ENCODE measurements at places on chromosomes 4 and X. TPM values are rescaled to one million over a fixed set of nuclear protein-coding genes. Genes with fewer than 3 reads are reported as not detected.

DNA sequence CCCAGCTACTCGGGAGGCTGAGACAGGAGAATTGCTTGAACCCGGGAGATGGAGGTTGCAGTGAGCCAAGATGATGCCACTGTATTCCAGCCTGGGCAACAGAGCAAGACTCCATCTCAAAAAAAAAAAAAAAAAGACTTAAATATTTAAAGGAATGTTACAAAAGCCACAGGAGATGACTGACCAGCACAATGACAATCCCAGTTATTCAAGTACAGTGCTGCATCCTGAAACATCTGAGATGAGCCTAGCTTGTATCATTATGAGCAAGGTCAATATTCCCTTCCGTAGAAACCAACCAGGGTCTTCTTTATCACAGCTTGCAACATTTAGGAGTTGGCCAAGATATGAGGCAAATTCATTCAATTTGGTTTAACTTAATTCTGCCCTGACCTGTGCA, 38.6 kb downstream of the LNX1 start:
- DNase-seq: no peak
- H3K4me1 ChIP-seq: no peaks in the 10 kb centered on the region
- H3K4me3 ChIP-seq: no peak overlapping the region
- no peak overlapping the region for H3K27ac ChIP-seq

Gene SPIN3
- 11.3 TPM for total RNA-seq

Gene ITM2A
- 84.6 TPM for total RNA-seq

Gene RRH
- total RNA-seq: not detected

GRCh38 chrX:111511477-111511876, at the start of gene SERTM2:
TSS of gene SERTM2 (plus strand) at chrX:111511645. CDS start at chrX:111518858, 7,213 bp downstream.
- no peak for DNase-seq
- no peak within 1 kb of the TSS for H3K4me3 ChIP-seq
- no peaks in the 10 kb centered on the region for H3K27me3 ChIP-seq
- no peak within 1 kb of the TSS for H3K27ac ChIP-seq

DNA sequence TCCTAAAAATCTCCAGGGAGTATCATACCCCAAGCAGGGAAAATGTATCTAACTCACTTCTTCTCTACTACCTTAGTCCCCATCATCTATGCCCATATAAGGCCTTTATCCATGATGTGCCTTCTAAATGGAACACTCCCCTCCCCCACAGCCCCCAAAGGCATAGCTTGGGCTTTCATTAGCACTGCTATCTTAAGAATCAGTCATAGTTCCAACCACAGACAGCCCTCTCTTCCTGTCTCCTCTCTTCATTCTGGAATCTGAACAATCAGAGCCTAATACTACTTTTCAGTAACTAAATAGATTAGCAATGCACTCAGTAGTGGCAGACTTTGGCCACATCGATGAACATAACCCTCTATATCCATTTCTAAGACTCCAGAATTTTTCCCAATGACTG, 313.2 kb upstream of the DKK2 start:
- no peak overlapping the region for H3K4me3 ChIP-seq
- no peak overlapping the region for H3K27ac ChIP-seq
- no peaks in the 10 kb centered on the region for H3K36me3 ChIP-seq

GRCh38 chrX:49039598-49040375, 3.4 kb downstream of the TFE3 start:
- H3K4me1 ChIP-seq: peaks cover 26% of the 10 kb centered on the region

Gene CT47B1
- total RNA-seq: not detected

DNA sequence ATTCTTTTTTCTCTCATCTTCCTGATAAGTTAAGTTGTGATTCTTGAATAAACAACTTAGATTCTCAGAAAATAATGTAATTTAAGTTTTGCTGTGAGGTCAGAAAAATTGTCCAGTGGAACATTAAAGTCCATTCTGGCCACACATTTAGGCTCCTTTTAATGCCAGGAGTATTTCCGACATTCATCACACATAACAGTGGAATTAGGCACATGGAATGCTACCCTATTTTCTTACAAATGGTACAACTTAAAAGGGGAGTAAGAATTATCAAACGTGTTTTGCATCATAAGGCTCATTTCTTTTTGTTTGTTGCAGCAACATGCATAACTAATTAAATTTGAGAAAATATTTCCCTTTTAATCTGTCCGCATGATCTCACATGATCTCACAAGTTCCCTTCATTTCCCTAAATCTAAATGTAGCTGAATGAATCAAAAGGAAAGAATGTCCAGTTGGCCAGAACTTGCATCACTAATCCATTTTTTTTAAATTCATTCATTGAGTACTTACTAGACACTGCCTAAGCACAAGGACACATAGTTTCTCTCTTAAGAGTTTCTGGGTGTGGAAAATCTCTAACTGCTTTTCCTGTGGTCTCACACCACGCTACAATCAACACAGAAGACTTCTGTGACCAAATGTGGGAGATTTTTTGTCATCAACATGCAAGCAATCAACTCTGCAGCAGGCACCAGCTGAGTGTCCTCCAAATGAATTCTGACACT, 22.0 kb downstream of the SPARCL1 start:
- H3K27me3 ChIP-seq: peaks cover 3% of the 10 kb centered on the region
- no peaks in the 10 kb centered on the region for H3K4me1 ChIP-seq
- no peaks in the 10 kb centered on the region for H3K36me3 ChIP-seq
- no peak for DNase-seq
- no peak overlapping the region for H3K4me3 ChIP-seq

GRCh38 chrX:136619899-136620505, 28.0 kb upstream of the CD40LG start:
- H3K27ac ChIP-seq: peak overlapping the region; percentile 64
- no peak for DNase-seq
- H3K36me3 ChIP-seq: peaks cover 7% of the 10 kb centered on the region
- peaks cover 59% of the 10 kb centered on the region for H3K4me1 ChIP-seq
- H3K4me3 ChIP-seq: peak overlapping the region; percentile 44
- no peaks in the 10 kb centered on the region for H3K27me3 ChIP-seq

GRCh38 chr4:137896221-137896737, 345.9 kb downstream of the SLC7A11 start:
- H3K36me3 ChIP-seq: no peaks in the 10 kb centered on the region
- H3K27ac ChIP-seq: no peak overlapping the region
- no peaks in the 10 kb centered on the region for H3K27me3 ChIP-seq
- H3K4me3 ChIP-seq: no peak overlapping the region

DNA sequence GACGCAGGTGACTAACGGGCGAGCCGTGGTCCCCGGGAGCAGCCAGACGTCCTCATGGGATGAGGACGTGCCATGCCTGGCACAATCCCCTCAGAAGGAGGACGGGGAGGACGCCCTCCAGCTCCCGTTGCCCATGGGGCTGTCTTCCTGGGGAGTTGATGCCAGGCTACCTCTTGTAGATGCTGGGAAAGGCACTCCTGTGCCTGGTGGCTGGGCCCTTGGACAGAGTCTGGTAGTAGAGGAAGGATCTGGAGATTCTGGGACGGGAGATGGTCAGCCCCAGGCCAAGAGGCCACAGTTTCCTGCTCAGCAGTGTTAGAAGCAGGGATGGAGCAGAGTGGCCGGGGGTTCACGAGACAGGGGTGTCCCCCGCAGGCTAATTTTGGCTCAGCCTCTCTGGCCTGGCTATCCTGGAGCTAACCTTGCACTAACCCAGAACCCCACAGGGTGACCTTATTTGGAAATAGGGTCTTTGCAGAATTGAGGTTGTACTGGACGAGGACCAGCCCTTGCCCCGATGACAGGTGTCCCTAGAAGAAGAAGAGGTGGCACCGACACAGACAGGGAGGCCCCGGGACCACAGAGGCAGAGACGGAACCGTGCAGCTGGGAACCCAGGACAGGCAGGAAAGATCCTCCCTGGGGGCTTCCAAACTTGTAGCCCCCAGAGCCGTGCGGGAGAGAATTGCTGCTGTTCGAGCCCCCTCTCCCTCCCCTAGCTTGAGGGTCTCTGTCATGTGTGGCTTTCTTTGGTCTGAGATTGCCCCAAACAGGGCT, 50.1 kb upstream of the ADRA2C start:
- no peaks in the 10 kb centered on the region for H3K27me3 ChIP-seq
- no peak overlapping the region for H3K27ac ChIP-seq
- H3K36me3 ChIP-seq: no peaks in the 10 kb centered on the region
- DNase-seq: no peak

- no peak for DNase-seq
- peaks cover 5% of the 10 kb centered on the region for H3K27me3 ChIP-seq
- no peak overlapping the region for H3K4me3 ChIP-seq
- H3K27ac ChIP-seq: no peak overlapping the region
Measured at GRCh38 chr4:168541266-168541953, 44.6 kb downstream of the PALLD start.

Gene AMBN
- total RNA-seq: not detected

- peaks cover 6% of the 10 kb centered on the region for H3K4me1 ChIP-seq
- no peaks in the 10 kb centered on the region for H3K27me3 ChIP-seq
Measured at GRCh38 chrX:54961750-54962149, 32.2 kb downstream of the PFKFB1 start.

Gene GAGE1
- not detected for total RNA-seq

Gene CDKL2
- 0.22 TPM for total RNA-seq

Gene CENPC
- 50.0 TPM for total RNA-seq

Gene DGAT2L6
- not detected for total RNA-seq

- H3K4me1 ChIP-seq: no peaks in the 10 kb centered on the region
- no peak overlapping the region for H3K27ac ChIP-seq
- no peak overlapping the region for H3K4me3 ChIP-seq
- H3K27me3 ChIP-seq: peaks cover 19% of the 10 kb centered on the region
Measured at GRCh38 chr4:16031546-16032395, 52.1 kb downstream of the PROM1 start.

- DNase-seq: no peak
- H3K36me3 ChIP-seq: no peaks in the 10 kb centered on the region
- no peaks in the 10 kb centered on the region for H3K4me1 ChIP-seq
- H3K27me3 ChIP-seq: no peaks in the 10 kb centered on the region
Measured at GRCh38 chr4:14539246-14539645, 463.0 kb upstream of the CPEB2 start.

Gene MAML3
- total RNA-seq: 4.6 TPM

GRCh38 chr4:128686032-128686465, 123.5 kb upstream of the JADE1 start:
- no peak for DNase-seq
- peaks cover 12% of the 10 kb centered on the region for H3K27me3 ChIP-seq
- no peaks in the 10 kb centered on the region for H3K36me3 ChIP-seq
- H3K27ac ChIP-seq: no peak overlapping the region

- H3K4me1 ChIP-seq: no peaks in the 10 kb centered on the region
- peaks cover 6% of the 10 kb centered on the region for H3K27me3 ChIP-seq
- no peak for DNase-seq
- H3K4me3 ChIP-seq: peak overlapping the region; percentile 57
- no peak overlapping the region for H3K27ac ChIP-seq
Measured at GRCh38 chrX:63785708-63786040, 660 bp upstream of the ARHGEF9 start.

DNA sequence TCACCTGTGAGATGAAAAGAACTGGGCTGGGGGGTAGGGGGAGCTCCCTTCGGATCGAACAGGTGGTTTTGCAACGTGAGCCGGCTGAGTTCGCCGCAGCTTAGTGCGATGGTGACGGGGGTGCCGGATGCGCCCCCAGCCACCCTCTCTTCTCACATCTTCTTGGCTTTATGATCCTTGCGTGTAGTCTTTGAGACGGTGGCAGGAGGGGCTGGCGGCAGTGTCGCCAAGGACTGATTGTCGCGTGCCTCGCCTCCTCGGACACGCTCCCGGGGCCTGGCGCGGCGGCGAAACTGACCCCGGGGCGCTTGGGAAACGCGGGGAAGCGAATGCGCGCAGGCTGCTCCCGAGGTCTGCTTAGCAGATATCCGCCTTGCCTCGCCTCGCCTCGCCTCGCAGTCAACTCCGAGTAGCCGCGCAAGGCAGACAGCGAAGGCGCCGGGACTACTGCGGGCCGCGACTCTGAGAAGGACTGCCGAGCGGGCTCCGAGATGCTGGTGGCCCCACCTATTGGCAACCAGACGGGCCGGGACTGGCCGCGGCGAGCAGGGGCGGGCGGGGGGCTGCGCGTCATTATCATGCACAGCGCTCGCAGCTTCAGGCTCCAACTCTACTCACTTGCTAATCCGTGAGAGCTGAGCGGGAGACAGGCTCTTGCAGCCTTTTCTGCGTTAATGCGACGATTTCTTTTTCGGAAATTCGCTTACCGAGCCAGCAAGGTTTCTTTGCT, 1.5 kb downstream of the GRID2 start:
- H3K4me1 ChIP-seq: peaks cover 2% of the 10 kb centered on the region
- H3K27ac ChIP-seq: no peak overlapping the region
- peaks cover 41% of the 10 kb centered on the region for H3K27me3 ChIP-seq
- no peaks in the 10 kb centered on the region for H3K36me3 ChIP-seq
- DNase-seq: peak; percentile 26
- peak overlapping the region; percentile 30 for H3K4me3 ChIP-seq

DNA sequence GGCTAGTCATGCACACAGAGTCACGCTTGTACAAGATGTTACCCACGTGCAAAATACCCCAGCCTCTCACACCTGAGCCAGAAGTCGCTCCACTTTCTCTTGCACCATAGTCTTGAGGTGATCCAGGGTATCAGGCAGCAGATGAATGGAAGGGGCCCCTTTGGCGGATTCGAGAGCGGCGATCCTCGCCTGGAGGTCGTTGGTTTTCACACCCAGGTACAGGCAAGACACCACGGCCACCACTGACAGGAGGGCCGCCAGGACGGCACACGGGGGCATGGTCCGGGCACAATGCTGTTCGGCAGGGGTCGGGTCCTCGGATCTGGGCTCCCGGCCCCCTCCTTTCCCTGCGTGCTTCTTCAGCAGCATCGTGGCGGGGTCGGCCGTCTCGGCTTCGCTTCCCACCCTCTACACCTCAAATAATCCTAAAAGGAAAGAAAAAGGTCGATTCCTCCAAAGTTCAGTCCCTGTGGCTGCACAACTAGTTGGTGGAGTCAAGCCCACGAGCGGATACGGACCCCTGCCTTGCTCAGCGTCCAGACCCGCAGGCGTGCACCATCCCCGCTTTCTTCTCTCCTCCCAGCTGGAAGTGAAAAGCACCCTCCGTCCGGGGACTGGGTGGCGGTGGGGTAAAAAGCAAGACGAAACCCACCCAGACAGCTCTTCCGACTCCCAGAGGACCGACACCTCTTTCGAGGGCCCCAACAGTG, 652 bp downstream of the COL25A1 start:
- no peaks in the 10 kb centered on the region for H3K36me3 ChIP-seq
- peak; percentile 33 for DNase-seq
- H3K27me3 ChIP-seq: peaks cover 71% of the 10 kb centered on the region
- peak overlapping the region; percentile 76 for H3K4me3 ChIP-seq

Gene FAM9C
- total RNA-seq: not detected

- no peaks in the 10 kb centered on the region for H3K27me3 ChIP-seq
- no peaks in the 10 kb centered on the region for H3K4me1 ChIP-seq
- H3K36me3 ChIP-seq: no peaks in the 10 kb centered on the region
- no peak overlapping the region for H3K27ac ChIP-seq
Measured at GRCh38 chr4:172648471-172648870, 520.1 kb upstream of the GALNT7 start.

- H3K4me1 ChIP-seq: no peaks in the 10 kb centered on the region
- no peak overlapping the region for H3K4me3 ChIP-seq
- peaks cover 6% of the 10 kb centered on the region for H3K27me3 ChIP-seq
Measured at GRCh38 chr4:123891881-123892280, 495.3 kb downstream of the SPRY1 start.

DNA sequence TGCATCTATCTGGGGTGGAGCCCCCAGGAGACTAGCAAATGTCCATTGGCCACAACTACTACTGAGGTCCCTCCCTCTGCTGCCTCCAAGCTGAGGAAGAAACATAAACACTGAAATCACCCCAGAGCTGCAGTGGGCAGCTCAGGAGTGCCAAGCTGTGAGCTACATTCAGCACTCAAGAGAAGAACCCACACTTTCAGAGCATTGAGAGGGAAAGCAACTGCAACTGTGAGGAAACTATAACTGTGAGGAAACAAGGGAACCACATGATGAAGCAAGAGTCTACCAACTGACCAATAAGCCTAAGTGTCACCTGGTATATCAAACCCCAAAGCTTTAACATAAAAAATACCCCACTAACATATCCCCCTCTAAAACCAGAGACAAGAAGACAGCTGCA, 373.5 kb upstream of the TACR3 start:
- no peaks in the 10 kb centered on the region for H3K36me3 ChIP-seq
- no peak overlapping the region for H3K27ac ChIP-seq
- no peak for DNase-seq
- no peak overlapping the region for H3K4me3 ChIP-seq
- no peaks in the 10 kb centered on the region for H3K4me1 ChIP-seq

Data from activated naive CD8-positive, alpha-beta T cell treated with anti-CD3 and anti-CD28 coated beads, Interleukin-2, amount 10 ng/mL, durations not matched to agents 7 days and 5 days (primary cell).